ENCODE measurements at places on chromosomes 12 and 14.

GRCh38 chr12:99093166-99093565, 448.1 kb downstream of the APAF1 start:
- no peak for DNase-seq

DNA sequence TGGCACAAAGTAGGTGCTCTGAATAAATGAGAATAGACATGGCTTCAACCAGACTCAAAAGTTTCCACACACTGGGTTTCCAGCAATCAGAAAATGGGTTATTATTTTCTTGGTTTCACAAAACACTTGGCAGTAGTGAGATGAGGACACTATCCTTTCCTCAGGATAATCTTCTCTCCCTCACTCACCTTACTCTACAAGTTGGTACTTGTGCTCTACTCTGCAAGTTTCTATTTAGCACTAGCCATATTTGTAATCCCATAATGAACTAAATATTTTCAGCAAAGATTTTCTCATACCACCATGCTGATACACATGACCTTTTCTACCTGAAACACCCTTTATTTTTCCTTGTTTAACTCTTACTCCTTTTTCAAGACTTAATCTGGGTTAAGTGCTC, 137.7 kb downstream of the FOXA1 start:
- no peak for DNase-seq

GRCh38 chr14:83816761-83817160, 1713.2 kb upstream of the FLRT2 start:
- no peak for DNase-seq

DNA sequence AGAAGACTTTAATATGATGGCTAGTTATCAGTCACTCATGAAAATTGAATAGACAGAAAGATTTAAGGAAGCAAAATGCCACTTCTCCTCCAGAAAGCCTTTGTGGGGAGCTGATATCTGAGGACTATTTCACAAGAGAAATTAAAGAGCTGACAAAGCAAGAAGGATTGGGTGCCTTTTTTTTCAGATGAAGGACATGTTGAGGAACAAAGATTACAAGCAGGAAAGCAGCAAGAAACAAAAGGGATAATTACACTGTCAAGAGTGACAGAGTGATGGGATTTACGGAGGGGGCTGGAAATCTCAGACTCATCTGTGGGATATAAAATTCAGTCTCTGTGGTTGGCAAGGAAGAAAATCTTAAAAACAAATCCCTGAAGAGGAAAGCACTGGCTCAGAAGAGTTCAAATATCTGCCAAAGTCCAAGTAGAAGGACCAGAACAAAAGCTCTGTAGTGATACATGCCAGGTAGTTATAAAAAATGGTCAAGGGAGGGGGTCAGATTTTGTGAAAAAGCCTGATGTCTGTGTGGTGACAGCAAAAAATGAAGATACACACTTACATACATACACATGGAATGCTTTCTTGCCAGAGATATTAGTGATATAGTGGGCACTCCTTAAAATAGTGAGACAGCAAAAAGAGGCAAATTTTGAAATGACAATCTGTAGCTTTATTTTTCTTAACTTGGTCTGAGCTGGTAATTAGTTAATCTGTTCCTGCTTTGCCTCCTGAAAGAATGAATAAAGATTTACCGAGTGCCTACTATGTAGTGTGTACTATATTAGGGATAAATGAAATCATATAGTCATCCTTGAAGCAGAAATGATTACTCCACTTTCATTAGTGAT, 62.9 kb downstream of the EPS8 start:
- no peak for DNase-seq

DNA sequence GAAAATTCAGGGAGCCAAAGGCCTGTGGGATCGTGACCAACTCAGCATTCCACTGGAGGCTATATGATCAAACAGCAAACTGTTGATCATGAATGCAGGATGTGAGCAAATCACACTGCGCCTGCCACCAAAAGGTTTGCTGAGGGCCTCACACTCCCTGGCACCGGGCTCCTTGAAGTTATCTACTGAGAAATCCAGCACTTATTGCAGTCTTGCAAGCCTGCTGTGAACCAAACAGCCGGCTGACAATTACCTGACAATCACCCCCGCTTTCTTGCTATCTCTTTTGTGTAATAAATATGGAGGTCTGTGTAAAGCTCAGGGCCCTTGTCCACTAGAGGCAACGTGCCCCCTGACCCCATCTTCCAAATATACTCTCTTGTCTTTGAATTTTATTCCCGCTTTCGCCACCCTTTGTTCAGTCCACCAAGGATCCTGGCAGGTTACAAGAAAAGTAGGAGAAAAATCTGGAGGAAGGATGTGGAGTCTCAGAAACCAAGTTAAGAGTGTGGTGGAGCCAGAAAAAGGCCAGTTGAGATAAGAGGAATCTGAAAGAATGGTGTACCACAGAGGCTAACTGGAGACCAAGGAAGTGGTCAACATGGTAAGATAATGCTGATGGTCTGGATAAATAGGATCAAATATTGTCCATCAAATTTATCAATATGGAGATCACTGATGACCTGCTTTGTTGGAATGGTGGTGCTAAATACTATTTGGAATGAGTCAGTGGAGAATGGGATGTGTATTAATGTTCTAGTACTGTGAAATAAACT, 229.2 kb downstream of the ALX1 start:
- no peak for DNase-seq

All from GOT3 (cell line).